ENCODE measurements at places on chromosomes 4 and X.

GRCh38 chr4:83489711-83490326 lies 4.9 kb upstream of the ABRAXAS1 start:
- no peak for DNase-seq

GRCh38 chrX:10387011-10387410 lies 230.2 kb downstream of the CLCN4 start:
- DNase-seq = no peak

DNA sequence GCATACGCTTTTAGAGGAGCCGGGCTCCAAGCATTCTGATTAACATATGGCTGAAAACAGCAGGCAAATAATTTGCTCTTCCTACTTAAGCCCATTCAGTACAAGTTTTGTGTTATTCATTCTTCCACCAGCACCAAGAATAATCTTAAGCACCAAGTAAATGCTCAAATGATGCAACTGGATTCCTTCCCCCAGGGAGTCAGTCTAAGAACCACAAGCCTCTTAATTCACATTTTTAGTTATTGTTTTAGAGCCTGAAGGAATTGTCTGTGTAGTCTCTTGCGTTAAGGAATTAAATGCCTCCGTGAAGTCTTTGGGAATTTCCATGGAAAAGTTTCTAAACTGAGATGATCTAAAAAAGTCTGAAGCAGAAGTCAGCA lies 61.5 kb upstream of the MAGEB2 start:
- DNase-seq = no peak

DNA sequence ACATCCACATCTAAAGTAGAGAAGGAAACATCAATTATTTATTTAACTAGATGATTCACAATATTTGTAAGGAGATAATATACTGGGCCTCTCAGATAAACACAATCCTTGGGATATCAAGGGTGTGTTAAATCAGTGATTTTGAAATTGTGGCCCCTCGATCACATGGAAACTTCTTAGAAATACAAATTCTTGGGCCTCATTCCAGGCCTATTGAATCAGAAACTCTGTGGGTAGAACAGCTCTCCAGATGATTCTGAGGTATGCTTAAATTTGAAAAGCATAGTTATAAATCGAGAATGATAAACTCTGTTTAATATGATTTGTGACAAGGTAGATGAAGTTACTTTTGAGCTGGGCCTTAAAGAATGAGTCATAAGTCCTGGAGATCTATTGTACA lies 64.3 kb upstream of the GPR174 start:
- DNase-seq = no peak

- DNase-seq = no peak
Observed at GRCh38 chr4:98664959-98665358, 6.5 kb upstream of the TSPAN5 start.

DNA sequence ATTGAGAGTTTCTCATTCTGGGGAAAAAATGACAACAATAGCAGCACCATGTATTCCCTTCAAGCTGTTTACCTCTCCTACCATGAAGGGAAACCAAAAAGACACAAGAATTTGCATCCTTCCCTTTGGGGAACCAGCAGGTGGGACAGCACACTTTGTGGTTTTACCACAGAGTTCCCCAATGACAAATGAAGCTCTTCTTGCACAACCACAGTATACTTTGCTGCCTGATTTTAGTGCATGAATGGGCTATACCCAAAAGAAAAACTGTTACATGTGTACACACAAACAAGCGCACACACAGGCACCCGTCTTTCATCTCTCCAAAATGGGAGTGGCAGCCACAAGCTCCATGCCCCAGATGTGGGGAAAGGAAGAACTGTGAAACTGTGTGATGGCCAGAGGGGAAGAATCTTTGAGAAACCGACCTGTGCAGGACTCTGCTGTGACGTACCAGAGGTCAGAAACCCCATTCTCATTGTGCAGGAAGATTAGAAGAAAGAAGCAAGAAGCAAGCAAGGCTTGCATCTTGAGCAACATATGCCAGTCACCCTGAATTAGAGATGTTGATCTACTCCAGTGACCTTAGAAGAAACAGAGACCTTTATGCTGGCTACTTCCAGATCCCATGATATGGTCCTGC lies 2.7 kb upstream of the MAML3 start:
- DNase-seq = peak; percentile 7
